ENCODE measurements at places on chromosomes 2 and 18.

DNA sequence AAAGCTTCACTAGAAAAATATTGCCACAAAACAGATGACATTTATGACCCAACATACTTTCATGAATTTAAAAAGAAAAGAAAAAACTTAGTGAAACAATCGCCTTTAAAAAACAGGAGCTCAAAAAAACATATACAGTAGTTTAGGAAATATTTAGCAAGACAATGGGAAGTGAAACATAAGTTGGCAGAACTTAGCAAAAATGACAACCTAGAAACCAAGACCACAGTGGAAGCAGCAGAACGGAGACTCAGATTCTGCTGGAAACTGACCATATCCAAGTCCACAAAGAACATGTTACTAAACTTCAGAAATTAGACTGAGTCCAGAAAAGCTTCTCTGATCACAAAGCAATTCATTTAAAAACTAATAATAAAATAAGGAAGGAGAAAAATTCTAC is 41.8 kb upstream of the CTAGE1 start:
- no peak for DNase-seq

- peak; percentile 56 for DNase-seq
Observed at GRCh38 chr2:199458009-199458805, 468 bp upstream of the SATB2 start.

DNA sequence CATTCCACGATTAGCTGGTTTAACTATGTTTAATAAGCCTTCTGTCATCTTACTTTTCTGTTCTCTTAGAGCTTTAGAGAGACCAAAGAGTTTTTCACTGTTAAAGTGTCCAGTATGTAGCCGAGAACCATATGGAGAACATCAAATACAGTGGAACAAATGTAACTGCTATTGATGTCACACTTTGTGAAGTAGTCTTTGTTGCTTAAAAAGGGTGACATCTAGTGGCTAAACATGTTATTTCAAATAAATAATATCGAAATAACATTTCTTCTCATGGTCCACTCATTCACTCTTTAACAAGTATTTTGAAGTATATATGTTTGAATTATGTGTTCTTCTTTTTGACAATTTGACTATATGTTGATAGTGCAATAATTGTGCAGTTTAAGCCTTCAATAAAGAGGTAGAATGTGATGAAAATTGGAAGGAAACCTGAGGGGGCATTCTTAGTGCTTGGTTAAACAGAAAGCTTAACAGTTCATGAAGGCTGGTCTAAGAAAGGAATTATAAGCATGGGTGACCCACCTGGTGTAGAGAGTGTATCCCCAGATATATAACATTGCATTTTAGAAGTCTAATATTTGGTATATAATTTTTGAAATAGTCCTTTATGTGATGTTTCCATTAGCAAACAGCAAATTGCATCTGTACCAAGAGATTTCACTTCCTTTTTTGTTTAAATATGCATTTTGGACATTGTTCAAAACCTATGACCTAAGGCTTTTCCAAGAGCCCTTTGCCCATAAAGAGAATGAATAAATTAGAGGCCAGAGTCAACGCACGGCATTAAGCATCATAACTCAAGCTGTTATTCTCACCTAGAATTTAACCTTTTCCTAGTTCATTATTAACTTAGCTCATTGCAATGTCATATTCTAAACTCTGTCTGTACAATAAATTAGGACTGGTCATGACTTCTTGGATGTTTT is 112.1 kb downstream of the KYNU start:
- peak; percentile 5 for DNase-seq

- no peak for DNase-seq
Observed at GRCh38 chr2:240166191-240166590, 25.7 kb upstream of the OTOS start.

DNA sequence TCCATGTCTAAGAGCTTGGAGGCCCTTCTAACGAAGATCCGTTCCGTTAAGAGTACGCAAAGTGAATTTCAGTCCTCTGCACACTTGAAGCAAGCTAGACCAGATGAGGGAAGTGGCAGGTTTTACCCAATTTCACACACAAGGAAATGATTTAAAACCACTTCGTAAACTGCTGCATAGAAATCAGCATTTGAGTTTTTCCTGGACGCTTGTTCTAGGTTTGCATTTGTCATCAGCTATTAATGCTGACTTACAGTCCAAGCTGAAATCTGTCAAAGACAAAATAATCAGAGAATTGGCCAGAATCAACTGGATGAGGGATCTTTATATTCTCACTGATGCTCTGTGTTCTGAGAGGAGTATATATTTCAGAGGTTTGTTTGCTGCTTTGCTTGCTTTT is 117.6 kb upstream of the RASGRP3 start:
- DNase-seq = no peak

GRCh38 chr2:235390816-235391194 is 103.0 kb upstream of the AGAP1 start:
- DNase-seq = no peak

DNA sequence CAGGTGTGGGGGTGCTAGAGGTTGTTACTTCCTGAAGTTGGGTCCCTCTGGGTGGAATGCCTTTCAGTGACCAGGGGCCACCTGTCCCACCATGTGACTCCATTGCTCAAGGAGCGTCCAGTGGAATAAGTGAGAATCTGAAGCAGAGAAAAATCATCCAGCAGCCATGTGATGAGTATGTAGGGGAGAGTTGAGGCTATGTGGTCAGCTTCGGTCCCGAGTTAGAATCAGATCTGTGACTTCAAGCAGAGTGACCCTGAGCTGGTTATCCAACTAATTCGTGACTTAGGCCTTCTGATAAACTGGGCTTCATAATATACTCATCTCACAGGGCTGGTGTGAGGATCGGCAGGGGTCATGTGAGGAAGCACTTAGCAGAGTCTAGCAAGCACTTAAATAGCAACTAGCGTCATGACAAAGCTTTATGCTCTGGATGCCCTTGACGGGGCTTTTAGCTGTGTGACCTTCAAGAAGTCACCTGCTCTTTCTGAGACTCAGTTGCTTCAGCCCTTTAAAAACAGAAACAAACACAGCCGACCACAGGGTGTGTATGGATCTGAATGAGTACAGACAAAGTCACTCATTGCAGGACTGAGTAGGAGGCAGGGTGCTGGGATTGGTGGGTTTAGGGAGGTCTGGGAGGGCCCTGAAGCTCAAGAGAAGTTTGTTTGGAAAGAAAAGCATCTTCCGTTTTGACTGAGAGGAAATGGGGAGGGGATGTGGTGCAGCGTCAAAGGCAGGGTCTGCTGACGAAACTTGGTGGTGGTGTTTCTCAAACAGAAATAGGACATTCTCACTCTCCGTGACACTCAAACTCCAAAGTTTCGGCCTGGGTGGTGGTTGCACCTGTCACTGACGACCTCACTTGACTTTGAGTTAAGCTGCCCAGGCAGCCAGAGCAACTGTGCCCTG is 264.0 kb upstream of the CXCR4 start:
- peak; percentile 49 for DNase-seq

GRCh38 chr2:46634905-46635304 is 155.5 kb downstream of the TMEM247 start:
- DNase-seq = no peak

DNA sequence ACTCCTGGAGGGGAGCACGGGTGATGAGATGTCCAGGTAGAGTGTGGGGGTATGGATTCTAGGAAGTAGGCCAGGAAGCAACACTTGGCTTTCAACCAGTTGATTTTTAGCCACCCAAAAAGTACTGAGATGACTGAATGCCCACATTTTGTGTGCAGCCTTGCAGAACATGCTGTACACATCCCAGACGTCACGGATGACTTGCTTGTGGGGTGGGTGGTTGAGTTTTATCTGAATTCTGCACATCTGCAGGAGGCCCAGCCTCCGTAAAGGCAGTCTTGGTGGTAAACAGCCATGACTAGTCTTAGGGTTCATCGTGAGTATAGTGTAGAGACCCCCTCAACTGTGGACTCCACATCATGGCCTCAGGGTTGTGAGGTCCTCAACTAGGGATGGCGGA is 53.3 kb upstream of the CCDC195 start:
- DNase-seq = no peak

GRCh38 chr18:36762074-36762473 is 66.7 kb downstream of the TPGS2 start:
- DNase-seq = no peak

DNA sequence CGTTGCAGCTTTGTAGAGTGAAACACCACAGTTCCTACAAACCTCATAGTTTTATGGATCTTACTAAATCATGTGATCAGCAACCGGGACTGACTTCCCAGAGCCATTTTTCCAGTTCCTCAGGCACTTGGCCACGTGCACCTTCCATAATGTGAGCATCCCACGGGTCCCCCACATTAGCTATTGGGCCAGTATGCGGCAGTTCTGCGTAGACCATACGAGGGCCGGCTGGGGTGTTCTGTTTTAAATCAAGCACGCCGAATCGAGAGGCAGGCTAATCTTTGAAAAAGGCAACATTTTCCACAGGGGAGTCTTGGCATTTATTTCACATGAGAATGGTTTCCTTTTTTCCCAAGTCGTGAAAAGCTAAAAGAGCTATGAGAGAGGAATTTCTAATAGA is 135.6 kb upstream of the CCDC195 start:
- DNase-seq = no peak

GRCh38 chr2:98909317-98910211 is 26.5 kb downstream of the CRACDL start:
- no peak for DNase-seq

DNA sequence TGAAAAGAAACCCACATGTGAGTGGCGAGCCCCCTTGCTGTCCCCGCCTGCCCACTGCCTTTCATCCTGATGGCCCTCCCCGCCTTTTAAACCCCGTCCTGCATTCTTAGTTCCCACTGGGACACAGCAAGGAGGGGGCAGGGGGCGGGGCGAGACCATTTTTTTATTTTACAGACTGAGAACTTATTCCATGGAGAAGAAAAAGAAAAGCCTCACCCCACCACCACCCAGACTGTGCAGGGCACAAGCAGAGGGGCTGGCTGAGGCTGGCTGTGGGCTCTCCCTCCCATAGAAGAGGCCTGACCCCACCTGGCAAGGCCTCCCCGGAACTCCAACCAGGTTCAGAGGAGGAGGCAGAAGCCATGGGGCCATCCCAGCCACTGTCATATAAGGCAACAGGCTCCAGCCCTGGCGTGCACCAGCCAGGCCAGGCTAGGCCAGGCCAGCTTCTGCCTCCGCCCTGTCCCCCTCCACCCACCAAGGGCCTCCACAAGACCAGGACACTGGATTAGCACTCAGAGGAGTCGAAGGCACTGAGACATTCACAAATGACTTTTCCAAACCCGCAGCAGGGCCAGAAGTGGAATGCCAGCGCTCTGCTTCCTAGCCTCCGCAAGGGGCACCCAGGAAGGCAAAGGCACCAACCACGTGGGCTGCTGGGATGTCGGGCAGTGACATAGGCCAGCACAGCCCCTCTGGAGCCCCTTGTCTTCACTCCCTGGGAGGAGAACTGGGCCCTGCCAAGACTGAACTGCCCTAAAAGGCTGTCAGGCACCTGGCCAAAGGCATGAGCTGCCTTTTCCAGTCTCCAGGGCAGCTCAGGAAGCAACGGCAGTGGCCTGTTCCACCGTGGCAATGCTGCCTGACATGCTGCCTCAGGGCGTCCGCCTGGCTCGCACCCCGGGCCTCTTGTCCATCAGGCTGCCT is 37.5 kb upstream of the SEMA4C start:
- DNase-seq = no peak

- no peak for DNase-seq
Observed at GRCh38 chr18:46243095-46243494, 138.9 kb downstream of the HAUS1 start.

DNA sequence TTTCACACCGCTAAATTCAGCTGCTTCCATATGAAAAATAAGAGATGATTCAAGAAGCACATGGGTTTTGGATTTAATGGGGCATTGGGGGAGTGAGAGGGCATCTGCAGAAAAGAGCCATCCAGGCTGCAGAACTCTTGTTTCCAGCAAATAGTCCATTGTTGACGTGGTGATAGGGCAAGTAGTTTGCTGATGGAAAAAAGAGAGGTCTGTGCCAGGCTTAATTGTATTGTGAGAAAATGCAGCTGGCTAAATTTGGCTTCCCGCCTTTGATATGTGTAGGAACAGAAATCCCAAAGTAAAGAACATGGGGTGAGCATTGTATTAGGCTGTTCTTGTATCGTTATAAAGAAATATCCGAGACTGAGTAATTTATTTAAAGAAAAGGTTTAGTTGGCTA is 199.5 kb downstream of the SETBP1 start:
- DNase-seq = no peak

- DNase-seq = no peak
Observed at GRCh38 chr2:18380321-18380720, 180.1 kb downstream of the RDH14 start.

- DNase-seq = no peak
Observed at GRCh38 chr2:241149675-241149924, 328 bp upstream of the PASK start.

DNA sequence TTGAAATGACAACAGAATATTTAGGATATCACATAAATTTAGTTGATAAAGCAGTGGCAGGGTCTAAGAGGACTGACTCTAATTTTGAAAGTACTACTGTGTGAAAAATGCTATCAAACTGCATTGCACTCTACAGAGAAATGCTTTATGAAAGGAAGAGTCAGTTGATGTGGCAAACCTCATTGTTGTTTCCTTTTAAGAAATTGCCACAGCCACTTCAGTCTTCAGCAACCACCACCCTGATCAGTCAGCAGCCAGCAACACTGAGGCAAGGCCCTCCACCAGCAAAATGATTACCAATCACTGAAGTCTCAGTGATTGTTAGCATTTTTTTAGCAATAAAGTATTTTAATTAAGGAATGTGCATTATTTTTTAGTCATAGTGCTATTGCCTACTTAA is 488.7 kb upstream of the SLC39A10 start:
- DNase-seq = no peak

- DNase-seq = no peak
Observed at GRCh38 chr18:48831113-48831759, 119.5 kb downstream of the SMAD7 start.

GRCh38 chr2:26720322-26721114 is 28.0 kb downstream of the KCNK3 start:
- no peak for DNase-seq

GRCh38 chr2:28390241-28390745 is 2.4 kb upstream of the FOSL2 start:
- DNase-seq = peak; percentile 82

DNA sequence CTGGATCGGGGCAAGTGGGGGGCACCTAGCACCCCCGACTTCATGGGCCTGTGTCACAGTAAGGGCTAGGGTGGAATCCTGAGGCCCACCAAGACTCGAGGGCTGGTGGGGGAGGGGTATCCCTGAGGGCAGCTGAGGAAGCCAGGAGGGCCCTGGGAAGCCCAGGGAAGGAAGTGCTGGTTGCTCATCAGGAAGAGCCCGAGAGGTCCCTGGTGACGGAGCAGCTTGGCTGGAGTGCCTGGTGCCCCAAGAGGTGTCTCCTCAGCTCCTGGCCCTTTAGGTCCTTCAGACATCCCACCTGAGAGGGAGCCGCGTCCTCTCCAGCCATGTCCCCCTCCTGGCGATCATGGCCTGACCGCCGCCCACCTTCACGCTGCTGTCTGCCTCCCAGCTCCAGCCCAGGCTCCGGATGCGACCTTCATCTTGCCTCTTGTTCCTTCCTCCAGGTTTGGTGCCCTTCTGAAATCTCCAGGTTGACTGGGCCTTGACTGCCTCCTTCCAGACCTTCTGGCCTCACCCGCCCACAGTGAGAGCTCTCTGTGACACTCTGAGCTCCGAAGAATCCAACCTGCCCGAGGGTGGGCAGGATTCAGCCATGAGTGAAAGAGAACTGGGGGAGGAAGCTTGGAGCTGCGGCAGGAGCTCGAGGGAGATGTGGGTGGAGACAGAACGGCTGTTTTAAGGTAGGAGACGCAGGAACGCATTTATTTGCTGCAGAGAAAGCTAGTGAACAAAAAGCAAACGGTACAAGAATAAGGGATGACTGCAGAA is 42.7 kb upstream of the SEMA4C start:
- no peak for DNase-seq

GRCh38 chr2:207091928-207092327 is 73.8 kb downstream of the KLF7 start:
- no peak for DNase-seq

- DNase-seq = no peak
Observed at GRCh38 chr2:234587341-234588053, 90.6 kb upstream of the ARL4C start.
